ENCODE measurements at places on chromosomes 4 and X.

DNA sequence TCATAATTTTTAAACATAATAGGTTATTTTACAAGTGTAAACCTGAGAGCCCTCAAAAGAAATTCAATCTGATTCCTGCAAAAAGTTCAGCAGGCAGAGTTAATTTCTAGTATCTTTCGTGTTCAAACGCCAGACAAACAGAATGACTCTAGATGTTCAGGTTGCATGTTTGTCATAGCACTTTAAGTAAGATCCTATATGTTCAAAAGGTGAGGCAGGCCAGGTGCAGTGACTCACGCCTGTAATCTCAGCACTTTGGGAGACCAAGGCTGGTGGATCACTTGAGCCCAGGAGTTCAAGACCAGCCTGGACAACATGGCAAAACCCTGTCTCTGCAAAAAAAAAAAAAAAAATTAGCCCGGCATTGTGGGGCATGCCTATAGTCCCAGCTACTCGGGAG lies 1.1 kb upstream of the RASSF6 start:
- no peak for ATAC-seq

DNA sequence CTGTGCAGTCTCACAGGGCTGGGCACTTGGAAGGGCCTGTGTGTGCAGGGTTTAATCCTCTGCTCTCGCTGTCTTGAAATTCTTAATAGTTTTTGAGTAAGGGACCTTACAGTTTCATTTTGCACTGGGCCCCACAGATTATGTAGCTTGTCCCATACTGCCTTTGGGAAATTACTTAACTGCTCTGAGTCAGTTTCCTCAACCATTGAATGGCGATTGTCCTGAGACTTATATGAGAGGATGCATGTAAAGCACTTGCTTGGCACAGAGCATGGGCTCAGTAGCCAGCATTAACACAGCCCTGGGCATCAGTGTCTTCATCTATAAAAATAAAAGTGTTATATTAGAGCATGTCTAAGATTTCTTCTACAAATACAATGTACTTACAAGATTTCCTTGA lies 55.8 kb downstream of the CLCN5 start:
- no peak for ATAC-seq

DNA sequence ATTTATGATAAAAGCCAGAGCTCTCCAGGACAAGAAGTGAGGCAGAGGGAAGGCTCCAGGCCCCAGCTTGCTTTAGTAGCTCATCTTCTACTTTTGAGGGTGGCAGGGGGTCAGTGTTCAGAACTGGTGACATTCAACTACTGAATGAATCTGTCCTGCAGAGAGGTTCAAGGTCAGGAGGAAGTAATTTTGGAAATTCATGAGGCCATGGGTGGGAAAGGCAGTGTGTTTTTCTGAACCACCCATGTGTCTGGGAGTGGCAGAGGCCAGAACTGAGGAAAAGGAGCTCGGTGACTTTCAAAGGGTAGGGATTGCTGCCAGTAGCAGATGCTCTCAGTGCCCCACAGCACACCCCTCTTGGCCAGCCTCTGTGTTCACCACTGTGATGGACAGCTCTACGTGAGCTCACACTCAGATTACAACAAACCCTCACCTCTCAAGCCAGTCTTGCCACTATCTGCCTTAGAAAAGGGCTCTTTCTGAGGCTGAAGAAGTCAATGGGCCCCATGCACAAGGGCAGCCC lies 571.2 kb downstream of the RAB28 start:
- no peak for ATAC-seq

- no peak for ATAC-seq
Measured at GRCh38 chr4:165308166-165308565, 19.3 kb upstream of the MSMO1 start.

GRCh38 chrX:154779261-154779660 lies 16.6 kb downstream of the DKC1 start:
- ATAC-seq, result no peak

DNA sequence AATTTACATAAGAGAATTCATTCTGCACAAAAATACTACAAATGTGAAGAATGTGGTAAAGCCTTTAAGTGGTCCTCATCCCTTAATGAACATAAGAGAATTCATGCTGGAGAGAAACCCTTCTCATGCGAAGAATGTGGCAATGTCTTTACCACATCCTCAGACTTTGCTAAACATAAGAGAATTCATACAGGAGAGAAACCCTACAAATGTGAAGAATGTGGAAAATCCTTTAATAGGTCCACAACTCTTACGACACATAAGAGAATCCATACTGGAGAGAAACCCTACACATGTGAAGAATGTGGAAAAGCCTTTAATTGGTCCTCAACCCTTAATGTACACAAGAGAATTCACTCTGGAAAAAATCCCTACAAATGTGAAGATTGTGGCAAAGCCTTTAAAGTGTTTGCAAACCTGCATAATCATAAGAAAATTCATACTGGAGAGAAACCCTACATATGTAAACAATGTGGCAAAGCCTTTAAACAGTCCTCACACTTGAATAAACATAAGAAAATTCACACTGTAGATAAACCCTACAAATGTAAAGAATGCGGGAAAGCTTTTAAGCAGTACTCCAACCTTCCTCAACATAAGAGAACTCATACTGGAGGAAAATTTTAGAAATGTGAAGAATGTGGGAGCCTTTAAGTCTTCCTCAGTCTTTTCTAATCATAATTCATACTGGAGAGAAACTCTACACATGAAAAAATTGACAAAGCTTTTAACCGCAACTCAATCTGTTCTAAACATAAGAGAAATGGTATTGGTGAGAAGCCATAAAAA lies 37.4 kb downstream of the ZNF718 start:
- ATAC-seq, result no peak

DNA sequence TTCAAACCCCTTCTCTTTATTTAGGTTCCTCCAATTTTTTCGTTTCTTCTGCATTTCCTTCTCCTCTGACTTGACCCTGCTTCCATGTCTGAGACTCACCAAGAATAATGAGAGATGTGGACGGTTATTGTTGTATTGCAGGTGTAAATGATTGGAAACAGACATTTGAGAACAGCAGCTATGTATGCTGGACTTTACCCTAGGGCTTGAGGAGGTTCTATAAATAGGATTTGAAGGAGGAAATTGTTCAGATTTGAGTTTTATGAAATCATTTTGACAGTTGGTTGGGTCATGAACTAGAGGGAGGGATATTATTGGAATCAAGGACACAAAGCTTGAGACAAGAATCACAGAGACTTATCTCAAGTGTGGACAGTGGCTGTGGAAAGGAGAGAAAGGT lies 614.6 kb upstream of the CPEB2 start:
- no peak for ATAC-seq

- no peak for ATAC-seq
Measured at GRCh38 chrX:362351-362750, 24.4 kb downstream of the PPP2R3B start.

- ATAC-seq, result no peak
Measured at GRCh38 chrX:143500751-143501150, 16.5 kb downstream of the SPANXN3 start.

Measured in SK-N-SH treated with all-trans-retinoic acid at 6 μM for 48 hours (cell line).